ENCODE measurements at places on chromosomes 4 and X.

- DNase-seq = no peak
Measured at GRCh38 chr4:185028625-185029024, 10.3 kb downstream of the HELT start.

GRCh38 chr4:3208826-3209225 lies 40.1 kb upstream of the MSANTD1 start:
- no peak for DNase-seq

GRCh38 chr4:127291316-127291715 lies 341.4 kb upstream of the INTU start:
- no peak for DNase-seq

GRCh38 chrX:130878350-130879341 lies 24.4 kb downstream of the ENOX2 start:
- DNase-seq = no peak

- no peak for DNase-seq
Measured at GRCh38 chrX:53080628-53081580, 1.3 kb upstream of the TSPYL2 start.

GRCh38 chr4:154433543-154433942 lies 58.1 kb downstream of the DCHS2 start:
- DNase-seq = no peak

- no peak for DNase-seq
Measured at GRCh38 chrX:154712781-154713740, 37.8 kb downstream of the GAB3 start.

DNA sequence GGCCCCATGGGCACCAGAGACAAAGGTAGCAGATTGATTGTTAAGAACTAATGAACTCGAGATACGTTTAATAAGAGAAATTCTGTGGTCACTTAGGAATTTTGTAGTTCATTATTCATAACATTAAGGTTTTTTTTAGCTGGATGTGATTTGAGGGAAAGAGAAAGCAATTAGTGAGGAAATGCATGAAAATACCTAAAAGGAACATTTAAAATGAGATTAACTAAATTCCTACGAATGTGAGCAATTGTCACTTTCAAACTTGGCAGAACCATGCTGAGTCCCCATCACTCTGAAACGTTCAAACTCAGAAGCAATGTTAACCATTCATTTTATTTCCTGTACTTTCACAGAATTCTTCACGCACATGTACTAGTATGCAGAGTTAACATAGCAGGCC lies 5.9 kb downstream of the PRMT9 start:
- no peak for DNase-seq

- no peak for DNase-seq
Measured at GRCh38 chrX:118679290-118679689, 48.1 kb upstream of the IL13RA1 start.

- DNase-seq = no peak
Measured at GRCh38 chr4:168524006-168524405, 27.2 kb downstream of the PALLD start.

- DNase-seq = no peak
Measured at GRCh38 chr4:158906073-158906472, 137.2 kb downstream of the FNIP2 start.

GRCh38 chrX:2889045-2889605 lies 40.0 kb downstream of the ARSD start:
- no peak for DNase-seq

GRCh38 chr4:21882051-21882839 lies 66.3 kb downstream of the KCNIP4 start:
- DNase-seq = no peak

DNA sequence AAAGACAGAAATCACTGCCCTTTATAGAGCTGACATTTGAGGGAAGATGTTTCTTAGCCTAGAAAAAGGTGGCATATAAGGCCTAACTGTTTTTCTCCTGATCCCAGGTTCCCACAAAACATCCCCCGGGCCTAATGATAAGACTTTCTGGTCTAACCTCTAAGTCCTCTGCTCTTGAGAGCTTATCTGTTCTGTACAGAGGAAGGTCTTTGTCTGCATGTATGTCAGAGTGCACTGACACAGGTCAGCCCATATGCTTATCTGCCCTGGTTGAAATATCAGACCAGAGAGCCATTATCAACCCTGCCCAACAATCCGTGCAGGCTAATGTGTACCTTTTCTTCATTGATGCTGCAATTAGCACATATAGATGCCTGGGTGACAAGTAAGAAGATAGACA lies 76.2 kb downstream of the ARHGEF9 start:
- no peak for DNase-seq

Data from hypothalamus (tissue), 51 donors.